ENCODE measurements at places on chromosomes 16 and 17. TPM values are rescaled to one million over a fixed set of nuclear protein-coding genes. Genes with fewer than 3 reads are reported as not detected.

The CYGB gene
- polyA plus RNA-seq = 18.9 TPM

The MC1R gene
- 14.8 TPM for polyA plus RNA-seq

The PAFAH1B1 gene
- polyA plus RNA-seq = 46.0 TPM

The ZFPM1 gene
- polyA plus RNA-seq = 1.3 TPM

The WFDC1 gene
- polyA plus RNA-seq = not detected

The KRT25 gene
- polyA plus RNA-seq = not detected

The ATP1B2 gene
- not detected for polyA plus RNA-seq

The FOXJ1 gene
- 1.2 TPM for polyA plus RNA-seq

DNA sequence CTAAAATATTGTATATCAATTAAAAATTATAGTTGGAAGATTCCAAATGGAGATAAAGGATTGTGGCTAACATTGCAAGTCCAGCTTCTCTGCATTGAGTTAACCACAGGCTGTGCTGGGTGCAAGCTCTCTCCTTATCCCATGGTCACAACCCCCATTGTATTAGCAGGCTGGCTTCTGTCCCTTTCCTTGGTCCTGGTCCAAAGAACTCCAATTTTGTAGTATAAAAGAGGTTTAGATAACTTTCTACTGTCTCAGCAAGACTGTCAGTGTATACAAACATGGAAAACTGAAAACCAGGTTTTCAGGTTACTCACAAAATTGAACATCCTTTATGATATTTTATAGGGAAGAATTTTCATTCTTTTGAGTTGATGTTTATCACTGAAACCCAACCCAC is 76.6 kb upstream of the HS3ST3A1 start:
- no peak for DNase-seq

- no peak for DNase-seq
Measured at GRCh38 chr16:67555795-67556212, 6.5 kb upstream of the CTCF start.

DNA sequence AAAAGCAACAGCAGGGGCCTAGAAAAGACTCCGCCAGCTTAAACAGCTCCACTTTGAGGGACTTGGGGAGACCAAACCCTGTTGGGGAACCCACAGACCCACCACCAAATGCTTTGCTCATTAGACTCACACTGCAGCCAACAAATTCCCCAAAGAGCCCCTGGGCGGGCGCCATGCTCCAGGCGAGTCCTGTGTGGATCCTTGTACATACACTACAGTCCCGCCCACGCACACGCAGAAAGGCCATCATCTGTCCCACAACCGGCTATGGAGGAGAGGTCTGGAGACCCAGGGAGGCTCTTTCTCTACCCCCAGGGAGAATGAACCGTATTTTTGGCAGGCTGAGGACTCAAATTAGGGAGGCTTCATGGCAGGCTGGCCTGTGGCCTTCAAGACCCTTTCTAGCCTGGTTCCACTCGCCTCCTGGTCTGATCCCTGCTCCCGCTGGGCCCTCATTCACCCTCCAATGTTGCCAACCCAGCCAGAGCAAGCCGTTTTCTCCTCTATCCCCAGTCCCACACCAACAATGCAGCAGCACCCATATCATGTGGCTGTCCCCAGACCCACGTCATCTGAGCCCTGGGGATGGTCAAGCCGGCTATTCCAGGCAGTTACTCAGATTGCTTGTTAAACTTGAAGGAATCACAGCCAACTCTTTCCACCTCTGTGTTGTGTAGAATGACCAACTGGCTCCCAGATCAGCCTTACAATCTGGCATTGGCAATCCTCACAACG is 27.2 kb downstream of the ZNF423 start:
- DNase-seq = no peak

GRCh38 chr16:68658341-68658973 is 13.3 kb downstream of the CDH3 start:
- DNase-seq = no peak

GRCh38 chr17:15377200-15377599 is 35.8 kb upstream of the TEKT3 start:
- DNase-seq = no peak

DNA sequence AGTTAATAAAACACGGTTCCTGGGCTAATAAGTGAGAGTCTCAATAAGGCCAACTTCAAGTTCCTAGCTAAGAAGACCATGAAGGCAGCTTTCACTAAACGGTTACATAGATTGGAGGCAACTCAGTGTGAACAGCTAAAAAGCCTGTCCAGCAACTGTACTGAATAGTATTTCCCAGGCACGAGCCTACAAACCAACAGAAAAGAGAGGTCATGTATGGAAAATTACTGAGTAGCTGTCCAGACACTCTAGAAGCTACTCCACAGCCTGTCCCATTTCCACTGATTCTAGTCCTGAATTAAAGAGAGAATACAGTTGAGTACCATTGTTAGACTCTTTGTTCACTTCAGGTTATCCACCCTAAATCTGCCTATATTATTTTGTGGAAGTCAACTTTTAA is 36.5 kb upstream of the C17orf78 start:
- no peak for DNase-seq

GRCh38 chr16:88049561-88050545 is 98.6 kb downstream of the BANP start:
- DNase-seq = no peak

DNA sequence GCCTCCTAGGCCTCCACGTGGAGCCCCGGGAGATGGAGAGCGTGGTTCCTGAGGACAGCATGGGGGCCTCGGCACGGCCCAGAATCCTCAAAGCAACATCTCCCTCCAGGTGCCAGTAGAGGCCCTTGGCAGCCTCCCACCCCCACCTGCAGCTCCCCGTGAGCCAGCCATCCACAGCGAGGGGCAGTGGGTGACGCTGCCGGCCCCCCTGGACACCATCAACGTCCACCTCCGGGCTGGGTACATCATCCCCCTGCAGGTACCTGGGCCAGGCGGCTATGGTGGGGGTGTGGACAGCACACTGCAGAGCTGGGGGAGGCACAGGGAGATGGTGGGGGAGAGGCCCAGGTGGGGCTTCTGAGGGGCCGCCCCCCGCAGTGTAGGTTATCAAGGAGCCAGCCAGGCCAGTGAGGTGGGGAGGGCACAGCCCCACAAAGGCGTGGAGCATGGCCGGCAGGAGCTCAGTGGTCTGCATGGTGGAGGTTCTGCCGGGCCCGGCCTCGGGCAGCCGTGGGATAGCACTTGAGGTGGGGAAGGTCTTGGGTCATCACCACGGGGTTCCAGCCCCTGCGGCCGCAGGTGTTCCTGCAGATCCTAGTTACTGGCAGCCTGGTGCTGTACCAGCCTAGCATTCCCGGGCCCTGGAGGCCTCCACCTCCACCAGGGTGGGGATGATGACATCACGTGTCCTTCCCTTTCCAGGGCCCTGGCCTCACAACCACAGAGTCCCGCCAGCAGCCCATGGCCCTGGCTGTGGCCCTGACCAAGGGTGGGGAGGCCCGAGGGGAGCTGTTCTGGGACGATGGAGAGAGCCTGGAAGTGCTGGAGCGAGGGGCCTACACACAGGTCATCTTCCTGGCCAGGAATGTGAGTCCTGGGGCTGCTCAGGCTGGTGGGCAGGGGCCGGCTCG is 16.4 kb downstream of the GAA start:
- DNase-seq = no peak

GRCh38 chr17:66190738-66191592 is 968 bp downstream of the CEP112 start:
- DNase-seq = peak; percentile 16

DNA sequence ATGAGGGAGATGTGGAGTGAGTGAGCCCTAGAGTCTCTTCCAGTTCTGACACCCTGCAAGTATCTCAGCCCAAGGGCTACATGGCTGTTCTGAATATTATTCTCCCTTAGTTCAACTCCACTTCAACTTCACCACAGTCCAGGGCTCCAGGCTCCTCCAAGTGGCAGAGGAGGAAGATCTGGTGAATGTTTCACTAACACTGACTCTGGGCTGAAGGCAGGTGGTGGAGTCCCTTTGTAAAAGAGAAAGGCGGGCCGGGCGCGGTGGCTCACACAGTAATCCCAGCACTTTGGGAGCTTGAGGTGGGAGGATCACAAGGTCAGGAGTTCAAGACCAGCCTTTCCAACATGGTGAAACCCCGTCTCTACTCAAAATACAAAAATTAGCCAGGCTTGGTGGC is 13.6 kb downstream of the CCDC92B start:
- no peak for DNase-seq
